NCI-H1092 (cell line): ENCODE measurements at places on chromosomes 4 and X.

DNA sequence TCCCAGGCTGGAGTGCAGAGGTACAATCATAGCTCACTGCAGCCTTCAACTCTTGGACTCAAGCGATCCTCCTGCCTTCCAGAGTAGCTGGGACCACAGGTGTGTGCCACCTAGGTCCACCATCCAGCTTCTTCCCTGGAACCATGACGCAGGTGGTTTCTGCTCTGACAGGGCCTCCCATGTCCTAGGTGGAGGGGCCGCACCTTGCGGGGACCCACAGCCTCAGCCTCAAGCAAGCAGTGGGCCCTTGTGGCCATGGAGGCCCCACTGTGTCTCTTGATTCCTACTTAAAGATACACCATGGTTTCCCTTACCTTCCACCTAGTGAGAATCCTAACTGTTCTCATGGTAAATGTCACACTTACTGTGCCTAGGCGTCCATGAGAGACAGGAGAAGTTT is 6.9 kb upstream of the GPR78 start:
- no peak for DNase-seq

GRCh38 chr4:53647547-53647946 is 56.3 kb upstream of the LNX1 start:
- DNase-seq: no peak

DNA sequence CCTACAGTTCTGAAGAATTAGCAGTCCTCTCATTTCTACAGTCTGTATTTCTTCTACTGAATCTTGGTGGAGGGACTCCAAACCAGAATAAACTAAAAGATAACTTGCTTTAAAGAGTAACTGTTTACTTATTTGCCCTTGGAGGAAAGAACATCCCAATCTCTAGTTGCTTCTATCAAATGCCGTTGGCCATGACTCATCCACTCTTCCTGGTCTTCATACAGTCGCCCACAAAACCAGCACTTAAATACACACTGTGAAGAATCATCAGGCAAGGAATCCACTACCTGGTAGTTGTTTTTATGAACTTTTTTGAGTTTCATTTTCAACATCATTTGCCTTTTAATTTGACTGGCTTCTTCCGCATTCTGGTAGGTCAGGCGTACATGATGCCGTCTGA is 14.2 kb downstream of the ZNF518B start:
- DNase-seq: no peak

DNA sequence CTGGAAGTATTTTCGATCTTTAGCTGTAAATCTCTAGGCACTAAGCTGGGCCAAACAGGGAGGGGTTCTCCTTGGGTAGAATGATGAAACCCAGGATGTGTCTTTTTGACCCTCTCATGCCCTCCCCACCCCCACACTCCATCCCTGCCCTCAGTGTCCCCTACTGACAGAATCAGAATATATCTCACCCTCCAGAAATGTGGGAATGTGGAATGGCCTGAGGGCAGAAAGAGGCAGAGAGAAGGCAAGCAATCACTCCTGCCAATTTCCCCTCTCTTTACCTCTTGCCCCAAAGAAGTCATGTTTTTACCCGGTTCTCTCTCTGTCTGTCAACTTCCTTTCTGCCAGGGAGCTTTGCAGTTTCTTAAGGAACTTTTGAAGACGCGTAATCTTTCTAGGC is 34.4 kb downstream of the RAP2C start:
- DNase-seq: no peak

GRCh38 chrX:140709421-140709846 is at the start of gene LINC00632:
Gene LINC00632, plus strand, starts transcription at chrX:140709759.
- DNase-seq: no peak

DNA sequence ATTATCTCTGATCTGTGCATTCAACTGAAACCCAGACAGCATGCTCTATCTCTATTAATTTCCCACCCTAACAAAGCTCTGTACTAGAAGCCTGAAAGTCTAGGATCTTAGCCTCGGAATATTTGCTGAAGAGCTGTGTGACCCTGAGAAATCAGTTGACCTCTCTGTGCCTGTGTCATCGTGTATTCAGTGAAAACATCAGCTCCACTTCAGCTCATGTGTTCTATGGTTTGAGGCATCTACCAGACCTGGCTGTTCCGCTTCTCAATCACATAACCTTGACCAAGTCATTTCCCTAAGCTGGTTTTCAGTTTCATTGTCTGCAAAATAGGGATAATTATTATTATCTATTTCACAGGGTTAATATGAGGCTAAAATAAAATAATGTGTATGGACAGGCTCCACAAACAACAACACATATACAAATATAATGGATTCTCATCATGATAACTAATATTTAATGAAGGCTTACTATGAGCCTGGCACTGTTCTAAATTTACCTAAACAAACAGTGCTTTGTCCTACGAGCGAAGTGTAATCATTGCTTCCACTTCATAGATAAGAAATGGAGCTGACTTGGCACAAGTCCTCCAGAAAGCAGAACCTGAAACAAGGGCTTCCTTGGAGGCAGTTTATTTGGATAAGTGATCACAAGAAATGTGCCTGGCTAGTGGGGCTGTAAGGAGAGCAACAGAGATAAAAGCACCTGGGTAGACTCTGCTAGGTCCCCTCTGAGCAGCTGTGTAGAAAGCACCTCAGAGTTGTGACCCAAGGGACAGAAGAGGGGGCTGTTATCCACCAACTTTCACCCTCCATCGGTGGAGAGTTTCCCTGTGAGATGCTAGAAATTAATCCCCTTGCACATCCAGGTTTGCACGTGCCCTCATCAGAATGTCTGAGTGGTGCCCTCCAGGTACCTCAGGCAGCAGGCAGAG is 356.9 kb downstream of the RAB28 start:
- no peak for DNase-seq

- DNase-seq: no peak
Measured at GRCh38 chrX:148504506-148504905, 4.1 kb downstream of the AFF2 start.

DNA sequence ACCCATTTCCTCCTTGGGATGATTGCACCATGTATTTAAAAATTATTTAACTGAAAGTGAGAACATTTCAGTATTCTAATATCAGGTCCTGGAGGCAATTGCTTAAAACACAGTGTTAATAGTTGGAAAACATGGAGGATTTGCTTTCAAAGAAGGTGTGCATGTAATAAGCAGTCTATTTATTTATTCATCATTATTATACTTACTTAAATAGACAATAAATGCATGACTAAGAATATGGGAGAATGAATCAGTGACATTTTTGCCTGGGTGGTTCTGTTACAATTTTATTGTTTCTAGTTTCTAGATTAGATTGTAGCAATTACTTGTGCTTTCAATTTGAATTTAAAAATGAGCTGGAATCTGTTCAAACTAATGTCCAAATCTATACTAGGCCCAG is 145.5 kb downstream of the AREG start:
- no peak for DNase-seq

DNA sequence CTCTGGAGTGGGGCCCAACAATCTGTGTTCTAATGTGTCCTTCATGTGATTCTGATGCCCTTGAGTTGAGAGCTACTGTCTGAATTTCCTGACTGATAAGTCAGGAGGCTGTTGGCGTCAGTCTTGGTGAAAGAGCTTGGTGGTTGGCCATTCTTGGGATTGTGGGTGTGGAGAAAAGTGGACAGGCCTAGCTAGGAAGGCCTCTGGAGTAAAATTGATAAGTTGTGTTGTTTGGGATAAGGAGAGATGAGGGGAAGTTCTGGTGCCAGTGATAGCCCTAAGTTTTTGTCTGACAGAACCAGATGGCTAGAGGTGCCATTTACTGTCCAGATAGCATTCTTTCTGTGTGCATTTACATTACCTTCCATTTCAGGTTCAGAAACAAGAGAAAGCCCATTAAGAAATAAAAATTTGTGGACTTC is 11.7 kb downstream of the NSD2 start:
- DNase-seq: no peak

DNA sequence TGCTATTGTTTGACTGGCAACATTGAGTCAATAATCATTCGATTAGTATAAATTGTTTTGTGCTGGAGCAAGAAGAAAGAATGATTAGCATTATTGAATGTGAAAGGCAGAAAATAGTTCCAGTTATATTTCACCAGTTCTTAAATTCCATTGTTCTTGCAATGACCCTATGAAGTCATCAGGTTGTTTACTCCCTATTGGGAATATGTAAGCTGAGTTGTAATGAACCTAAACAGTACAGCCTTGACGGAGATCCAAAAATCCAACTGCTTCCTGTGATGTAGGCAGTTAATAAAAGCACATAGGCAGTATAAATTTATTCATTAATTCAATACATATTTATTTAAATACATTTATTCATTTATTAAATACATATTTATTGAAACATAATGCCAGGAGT is 947.5 kb downstream of the PCDH7 start:
- DNase-seq: no peak

DNA sequence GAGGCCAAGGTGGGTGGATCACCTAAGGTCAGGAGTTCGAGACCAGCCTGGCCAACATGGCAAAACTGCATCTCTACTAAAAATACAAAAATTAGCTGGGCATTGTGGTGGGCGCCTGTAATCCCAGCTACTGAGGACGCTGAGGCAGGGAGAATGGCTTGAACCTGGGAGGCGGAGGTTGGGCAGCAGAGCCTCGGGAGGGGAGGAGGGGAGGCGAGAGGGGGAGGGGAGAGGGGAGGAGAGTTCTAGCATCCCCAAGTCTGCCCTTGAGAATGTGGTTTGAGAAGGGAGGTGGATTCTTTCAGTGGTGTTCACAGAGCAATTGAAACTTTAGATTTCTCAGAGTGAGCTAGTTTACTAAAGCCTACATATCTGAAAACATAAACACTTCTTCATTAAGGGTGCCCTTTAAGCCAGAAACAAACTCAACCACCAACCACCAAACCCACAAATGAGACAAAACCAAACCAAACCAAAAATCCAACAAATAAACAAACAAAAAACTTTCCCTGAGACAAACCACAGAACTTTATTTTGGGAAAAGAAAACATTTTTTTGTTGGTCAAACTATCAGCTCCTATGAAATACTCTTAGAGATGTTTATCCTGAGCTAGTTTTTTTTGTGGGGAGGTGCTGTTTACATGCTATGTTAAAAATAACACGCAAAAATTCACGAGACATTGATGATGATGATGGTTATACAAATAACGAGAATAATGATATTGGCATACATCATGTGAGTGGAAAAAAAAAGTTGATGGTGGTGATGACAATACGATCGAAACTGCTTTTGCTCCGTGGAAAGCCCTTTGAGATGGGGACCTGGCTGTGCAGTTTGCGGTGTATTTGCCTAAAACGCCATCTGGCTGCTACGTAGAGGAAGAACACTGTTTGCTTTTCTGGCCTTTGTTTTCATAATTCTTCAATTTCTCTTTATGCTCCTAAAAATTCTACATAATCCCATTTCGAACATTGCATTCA is 98.2 kb upstream of the PRKX start:
- DNase-seq: no peak

- peak; percentile 98 for DNase-seq
Measured at GRCh38 chrX:72131317-72132294, at the start of gene RTL5. Gene RTL5, minus strand, starts transcription at chrX:72131915.

DNA sequence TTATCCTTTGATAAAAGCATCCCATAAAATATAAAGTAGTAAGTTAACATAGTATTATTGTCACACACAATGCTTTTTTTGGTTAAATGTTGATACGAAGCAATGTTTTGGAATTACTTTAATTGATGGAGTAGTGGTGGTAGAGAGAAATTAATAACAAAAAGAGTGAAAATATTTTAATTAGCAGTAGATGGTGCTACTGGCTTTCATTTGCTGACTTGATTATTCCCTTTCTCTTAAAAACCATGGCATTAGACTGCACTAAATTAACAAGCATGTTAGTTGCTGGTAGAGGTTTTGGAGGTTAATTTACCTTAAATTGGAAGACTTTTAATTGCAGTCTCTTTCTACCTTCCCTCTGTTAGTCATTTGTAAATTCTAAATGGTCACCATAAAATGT is 8.9 kb upstream of the DCK start:
- no peak for DNase-seq

- peak; percentile 64 for DNase-seq
Measured at GRCh38 chr4:138890891-138891570, 124.5 kb upstream of the NOCT start.

DNA sequence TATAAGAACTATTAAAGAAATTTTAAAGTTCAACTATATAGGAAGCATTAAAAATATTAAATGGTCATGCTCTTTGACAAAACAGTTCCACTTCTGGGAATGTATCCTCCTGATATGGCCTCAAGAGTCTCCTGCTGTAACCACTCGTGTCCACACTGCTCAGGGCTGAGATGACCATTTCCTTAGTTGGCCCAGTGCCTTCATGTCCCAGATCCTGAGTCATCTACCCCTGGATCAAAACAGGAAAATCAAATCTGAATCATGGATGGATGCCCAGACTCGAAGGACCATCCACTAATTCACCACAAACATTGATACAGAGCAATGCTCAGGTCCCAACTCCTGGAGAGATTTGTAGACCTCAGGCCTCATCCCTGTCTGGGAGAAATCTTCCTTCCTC is 44.7 kb downstream of the GPRASP3 start:
- DNase-seq: no peak

- peak; percentile 47 for DNase-seq
Measured at GRCh38 chr4:90127223-90127705, at the start of gene CCSER1. Gene CCSER1, plus strand, starts transcription at chr4:90127394.

DNA sequence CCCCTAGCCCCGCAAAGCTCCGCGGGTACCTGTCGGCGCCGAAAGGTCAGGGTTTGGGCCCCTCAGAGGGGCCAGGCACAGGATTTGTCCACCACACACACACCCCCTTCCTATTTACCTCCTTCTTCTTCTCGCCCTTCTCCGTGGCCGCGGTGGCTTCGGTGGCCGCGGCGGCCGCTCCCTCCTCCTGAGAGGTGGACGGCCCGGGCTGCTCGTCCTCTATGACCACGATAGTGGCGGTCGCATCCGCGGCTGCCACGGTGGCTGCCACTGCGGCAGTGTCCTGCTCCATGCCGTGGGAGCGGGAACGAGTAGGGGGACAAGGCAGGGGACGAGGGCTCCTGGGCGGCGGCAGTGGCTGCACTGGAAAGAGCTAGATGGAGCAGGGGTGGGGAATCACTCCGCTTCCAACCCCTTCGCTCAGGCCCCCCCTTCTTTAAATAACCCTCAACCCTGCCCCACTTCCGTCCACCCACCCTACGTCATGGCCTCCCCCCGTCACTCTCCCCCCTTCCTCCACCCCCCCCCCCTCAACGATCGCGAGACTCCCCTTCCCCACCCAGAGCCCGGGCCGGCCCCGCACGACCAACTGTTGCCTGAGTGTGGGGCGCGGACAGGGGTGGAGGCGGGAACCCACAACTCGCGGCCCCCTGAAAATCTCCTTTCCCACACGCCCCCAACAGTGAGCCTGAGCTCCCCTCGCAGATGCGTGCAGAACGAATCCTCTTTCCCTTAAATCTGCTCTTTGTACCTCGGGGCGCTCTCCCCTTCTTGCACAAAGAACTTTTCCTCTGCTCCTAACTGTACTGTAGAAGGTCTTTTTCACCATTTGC is at the start of gene SMARCA1:
Gene SMARCA1, minus strand, starts transcription at position 412 of the 833 bp plus-strand sequence. Its CDS starts 120 bp downstream, at position 292.
- DNase-seq: peak; percentile 33

DNA sequence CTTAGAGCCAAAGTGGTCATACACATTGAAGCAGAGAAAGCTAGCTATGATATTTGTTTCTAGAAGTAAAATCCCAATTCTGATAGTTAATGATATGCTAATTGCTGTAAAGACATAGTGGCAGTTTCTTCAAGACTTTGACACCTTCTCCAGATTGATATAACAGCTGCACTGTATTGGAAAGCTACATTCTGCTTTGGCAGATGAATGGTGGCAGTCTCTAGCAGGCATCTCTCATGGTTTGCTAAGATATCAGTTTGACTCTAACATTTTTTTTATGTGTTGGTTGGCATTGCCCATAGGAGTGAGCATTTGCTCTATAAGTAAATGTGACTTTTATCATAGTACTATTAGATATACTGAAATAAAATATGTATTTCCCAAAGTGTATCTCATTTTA is 128.2 kb downstream of the AFF2 start:
- no peak for DNase-seq

- DNase-seq: no peak
Measured at GRCh38 chr4:81164126-81164525, 50.9 kb downstream of the PRKG2 start.
